Renal pelvis (tissue), 12 donors: ENCODE measurements at places on chromosomes 7 and 10. TPM values are rescaled to one million over a fixed set of nuclear protein-coding genes. Genes with fewer than 3 reads are reported as not detected.

The SGMS1 gene
- 53.0 TPM for polyA plus RNA-seq

DNA sequence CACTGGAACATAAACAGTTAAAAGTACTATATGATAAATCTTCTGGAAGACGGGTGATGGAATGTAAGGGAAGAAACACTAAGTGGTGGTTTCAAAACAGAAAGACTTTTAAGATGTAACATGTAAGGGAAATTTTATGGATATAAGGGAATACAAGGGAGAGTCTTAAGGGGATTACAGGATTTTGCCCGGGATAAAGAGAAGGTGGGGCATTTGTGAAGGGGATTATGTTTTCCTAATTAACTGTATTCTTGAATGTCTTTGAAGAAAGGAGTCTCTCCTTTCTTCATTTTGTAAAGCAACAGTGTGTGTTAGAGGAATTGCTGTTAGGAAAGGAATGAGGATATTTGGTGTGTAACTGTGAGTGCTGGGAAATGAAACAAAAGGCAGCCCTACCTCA lies 745.2 kb downstream of the AUTS2 start:
- no peak for DNase-seq

DNA sequence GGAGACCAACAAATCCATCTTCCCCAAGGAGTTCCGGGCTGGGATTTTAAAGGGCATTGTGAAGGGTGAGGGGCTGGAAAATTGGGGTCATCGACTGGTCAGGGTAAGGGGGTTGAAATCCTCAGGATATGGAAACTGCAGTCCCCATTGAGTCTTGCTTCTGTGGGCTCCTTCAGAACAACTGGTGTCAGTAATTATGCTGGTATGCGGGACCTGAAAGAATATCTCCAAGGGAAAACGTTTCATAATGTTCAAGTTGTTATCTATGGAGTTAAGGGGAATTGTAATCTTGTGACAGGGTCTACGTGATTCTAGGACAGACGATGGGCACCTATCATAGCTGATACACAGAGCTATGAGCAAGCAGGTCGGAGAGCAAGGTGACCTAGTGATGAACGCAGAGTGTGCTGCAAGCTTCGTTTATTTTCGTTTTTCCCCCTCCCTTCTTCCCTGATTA lies 494 bp upstream of the RHBDD2 start:
- DNase-seq, result no peak

The CUZD1 gene
- 2.2 TPM for polyA plus RNA-seq

GRCh38 chr10:46028584-46029460 lies 1.6 kb downstream of the NCOA4 start:
- peak; percentile 54 for DNase-seq

The FGFBP3 gene
- polyA plus RNA-seq, result 3.6 TPM

GRCh38 chr7:128865303-128865702 lies 2.6 kb downstream of the ATP6V1F start:
- DNase-seq, result no peak

The CALML3 gene
- 0.03 TPM for polyA plus RNA-seq

GRCh38 chr10:57351076-57351475 lies 916.6 kb downstream of the IPMK start:
- DNase-seq, result no peak

The CNTNAP2 gene
- 28.4 TPM for polyA plus RNA-seq

The TFR2 gene
- 0.80 TPM for polyA plus RNA-seq

The SYNPO2L gene
- polyA plus RNA-seq, result 0.74 TPM

DNA sequence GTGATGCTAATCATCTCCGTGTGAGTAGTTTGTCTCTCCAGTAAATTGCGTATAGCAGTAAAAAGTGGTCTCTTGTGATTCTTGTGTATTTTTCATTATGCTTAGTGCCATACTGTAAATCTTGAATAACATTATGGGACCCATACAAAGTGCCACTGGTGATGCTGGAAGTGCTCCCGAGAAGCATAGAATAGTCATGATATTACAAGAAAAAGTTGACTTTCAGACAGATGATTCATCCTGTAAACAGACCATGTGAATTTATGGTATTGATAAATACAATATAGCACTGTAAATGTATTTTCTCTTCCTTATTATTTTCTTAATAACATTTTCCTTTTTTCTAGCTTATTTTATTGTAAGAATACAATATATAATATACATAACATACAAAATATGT lies 74.6 kb upstream of the CDK6 start:
- no peak for DNase-seq

DNA sequence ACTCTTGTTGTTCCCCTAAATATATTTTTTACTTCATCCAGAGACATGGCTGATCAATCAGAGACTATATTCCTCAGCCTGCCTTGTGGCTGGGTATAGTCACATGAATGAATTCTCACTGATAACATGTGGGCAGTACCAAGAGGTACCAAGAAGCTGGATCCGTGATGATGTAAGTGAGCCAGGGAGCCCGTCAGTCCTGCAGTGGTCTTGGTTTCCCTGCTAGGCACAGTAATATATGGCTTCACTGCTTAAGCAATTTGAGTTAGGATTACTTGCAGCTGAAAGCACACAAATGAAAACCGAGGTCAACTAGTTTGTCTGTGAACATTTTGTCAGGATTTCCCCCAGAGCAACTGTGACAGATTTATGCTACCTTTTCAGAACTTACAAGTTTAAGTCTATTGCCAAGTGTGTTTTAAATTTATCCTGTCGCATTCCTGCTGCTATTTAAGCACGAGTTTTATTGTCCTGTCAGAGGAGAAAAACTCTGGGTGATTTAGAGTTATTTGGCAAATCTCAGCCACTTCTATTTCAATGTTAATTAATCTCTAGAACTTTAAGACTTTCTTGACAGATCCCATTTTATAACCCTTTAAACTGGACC lies 381.8 kb downstream of the PHF14 start:
- DNase-seq, result peak; percentile 80
